NCI-H524 treated with DMSO at 0.1 percent for 48 hours (cell line): ENCODE measurements at places on chromosomes 3 and 15.
A peak's percentile ranks its signal among the peaks of the same experiment; 100 is the strongest.

DNA sequence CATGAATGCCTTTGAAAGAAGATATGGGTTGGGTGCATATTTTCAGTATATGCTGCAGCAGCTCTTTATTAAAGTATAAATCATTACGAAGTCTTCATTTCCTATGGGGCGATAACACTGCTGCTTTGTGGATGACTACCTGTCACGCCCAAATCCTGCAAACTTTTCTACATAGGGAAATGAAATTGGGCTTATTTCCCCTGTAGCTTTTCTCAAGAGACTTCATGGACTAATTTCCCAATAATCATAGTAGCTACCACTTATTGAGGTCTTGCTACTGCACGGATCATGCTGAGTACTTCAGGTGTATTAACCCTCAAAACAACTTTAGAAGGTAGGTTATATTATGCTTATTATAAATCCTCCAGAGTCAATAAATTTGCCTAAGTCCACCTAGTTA lies 8.0 kb downstream of the TGFBR2 start:
- no peak for DNase-seq

GRCh38 chr3:61947456-61947855 lies 386.1 kb downstream of the PTPRG start:
- no peak for DNase-seq

DNA sequence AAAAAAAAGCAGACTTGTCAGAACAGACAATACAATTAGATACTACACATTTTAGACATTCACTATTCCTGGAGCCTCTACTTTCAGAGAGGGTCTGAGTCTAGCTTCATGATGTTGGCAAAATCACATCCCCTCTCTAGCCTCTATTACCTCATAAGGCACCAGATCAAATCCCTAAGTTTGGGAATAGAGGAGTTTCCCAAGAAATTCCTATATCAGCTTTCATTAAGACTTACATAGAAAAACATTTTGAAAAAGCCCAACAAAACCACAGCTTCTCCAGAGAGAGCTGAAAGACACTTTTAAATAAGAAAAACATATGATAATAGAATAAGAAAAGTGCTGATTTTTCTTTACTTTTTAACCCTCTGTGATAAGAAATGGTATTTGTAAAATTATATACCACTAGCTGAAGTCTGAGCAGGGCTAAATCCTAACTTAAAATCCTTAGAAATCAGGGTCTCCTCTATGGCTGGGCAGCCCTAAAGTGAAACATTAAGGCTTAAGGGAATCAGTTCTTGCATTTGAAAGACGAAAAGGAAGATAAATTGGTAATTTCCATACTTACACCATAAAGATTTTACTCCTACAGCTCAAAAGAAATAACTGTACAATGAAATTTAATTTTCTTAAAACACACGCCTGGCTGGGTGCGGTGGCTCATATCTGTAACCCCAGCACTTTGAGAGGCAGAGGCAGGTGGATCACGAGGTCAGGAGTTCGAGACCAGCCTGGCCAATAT lies 4.3 kb downstream of the TBC1D2B start:
- no peak for DNase-seq

DNA sequence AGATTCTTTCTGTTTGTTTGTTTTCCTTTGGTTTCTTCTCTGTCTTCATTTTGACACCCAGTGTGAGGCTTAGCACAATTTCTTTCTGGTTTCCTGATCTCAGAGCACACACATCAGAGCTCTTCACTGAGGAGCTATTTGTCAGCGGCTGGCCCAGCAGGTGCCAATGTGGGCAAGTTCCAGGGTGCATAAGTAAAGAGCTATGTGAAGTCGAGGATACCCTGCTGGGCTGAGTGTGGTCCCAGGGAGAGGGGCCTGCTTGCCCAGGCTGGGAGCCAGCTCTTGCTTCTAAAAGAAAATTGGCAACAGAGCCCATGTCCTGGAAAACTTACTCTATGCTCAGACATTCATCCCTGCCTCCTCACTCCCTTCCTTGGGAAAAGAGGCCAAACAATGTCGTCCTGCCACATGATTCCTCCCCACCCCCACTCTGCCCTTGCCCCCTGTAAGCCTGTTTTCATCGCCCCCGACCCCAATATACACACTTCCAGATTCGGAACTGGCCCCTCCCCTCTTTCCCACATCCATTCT lies 101.2 kb downstream of the ST8SIA2 start:
- no peak for DNase-seq

DNA sequence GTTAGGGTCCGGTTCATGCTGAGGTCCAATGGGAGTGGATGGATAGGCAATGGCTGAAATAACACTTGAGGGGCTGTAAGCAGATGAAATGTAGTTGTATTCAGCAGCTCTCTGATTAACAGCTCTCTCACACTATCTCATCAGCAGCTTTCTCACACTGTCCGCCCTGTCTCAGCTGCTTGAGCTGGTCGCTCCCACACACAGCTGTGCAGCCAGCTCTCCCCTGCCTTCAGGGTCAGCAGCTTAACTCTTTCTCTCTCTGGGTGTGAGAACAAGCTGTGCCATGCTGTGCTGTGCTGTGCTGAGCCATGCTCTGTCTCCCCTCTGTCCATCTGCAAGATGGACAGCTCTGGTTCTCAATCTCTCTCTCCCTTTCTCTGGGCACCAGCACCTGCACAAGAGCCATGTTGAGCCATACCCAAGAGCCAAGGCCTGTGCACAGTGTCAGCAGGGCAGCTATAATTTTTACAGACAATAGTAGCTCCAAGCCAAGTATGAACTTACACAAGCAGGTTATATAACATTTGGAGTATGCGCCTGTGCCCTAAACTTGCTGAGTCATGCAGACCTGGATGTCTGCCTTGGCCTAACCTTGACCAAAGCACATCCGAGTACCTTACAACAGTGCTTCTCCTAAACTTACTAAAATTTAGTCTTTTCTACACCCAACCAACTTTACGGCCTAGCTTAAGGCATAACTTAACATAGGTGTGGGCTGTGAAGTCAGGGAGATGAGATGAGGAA lies 291.3 kb upstream of the TRIM42 start:
- DNase-seq = no peak

- DNase-seq = no peak
Measured at GRCh38 chr3:10142707-10143560, 1.4 kb downstream of the VHL start.

- no peak for DNase-seq
Measured at GRCh38 chr3:71226565-71227269, 356.8 kb downstream of the FOXP1 start.

GRCh38 chr3:10294030-10294586 lies 1.4 kb upstream of the GHRL start:
- no peak for DNase-seq

GRCh38 chr15:48547286-48547685 lies 98.2 kb downstream of the FBN1 start:
- no peak for DNase-seq

GRCh38 chr3:191721390-191721861 lies 260.5 kb downstream of the PYDC2 start:
- no peak for DNase-seq

GRCh38 chr3:155629056-155629455 lies 115.8 kb downstream of the PLCH1 start:
- DNase-seq = no peak

DNA sequence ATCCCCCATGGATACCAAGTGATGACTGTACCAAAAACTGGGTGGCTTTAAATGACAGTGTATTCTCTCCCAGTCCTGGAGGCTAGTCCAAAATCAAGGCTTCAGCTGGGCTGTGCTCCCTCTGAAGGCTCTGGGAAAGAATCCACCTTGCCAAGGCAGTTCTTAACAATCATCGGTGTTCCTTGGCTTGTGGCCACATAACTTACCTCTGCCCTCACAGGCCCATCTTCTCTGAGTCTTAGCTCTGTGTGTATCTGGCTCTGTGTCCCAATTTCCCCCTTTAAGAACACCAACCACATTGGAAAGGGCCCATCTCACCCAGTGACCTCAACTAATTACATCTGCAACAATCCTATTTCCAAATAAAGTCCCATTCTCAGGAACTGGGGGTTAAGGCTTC lies 503.0 kb upstream of the PROK2 start:
- no peak for DNase-seq

- no peak for DNase-seq
Measured at GRCh38 chr15:90400005-90400758, 12.1 kb downstream of the IQGAP1 start.

GRCh38 chr3:70264122-70264780 lies 48.2 kb downstream of the MDFIC2 start:
- DNase-seq = no peak

DNA sequence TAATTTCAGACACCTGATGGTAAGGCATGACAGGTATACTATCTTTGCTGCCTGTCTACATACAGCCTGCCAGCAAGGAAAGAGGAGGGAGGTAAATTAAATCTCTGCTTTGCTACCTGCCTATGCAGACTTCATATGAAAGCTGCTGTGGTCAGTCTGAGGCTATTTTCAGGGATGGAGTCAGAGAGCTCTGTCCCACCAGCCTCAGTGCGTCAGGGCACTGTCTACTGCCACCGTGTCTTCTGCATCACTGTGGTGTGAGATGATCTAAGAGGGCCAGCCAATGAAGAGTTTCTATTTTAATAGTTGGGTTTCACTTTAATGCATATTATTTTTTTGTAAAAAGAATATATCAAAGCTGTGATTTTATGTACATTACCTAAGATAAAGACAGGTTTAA lies 125.6 kb downstream of the CADPS start:
- no peak for DNase-seq

- DNase-seq = no peak
Measured at GRCh38 chr3:45773072-45773471, 23.3 kb downstream of the SLC6A20 start.

DNA sequence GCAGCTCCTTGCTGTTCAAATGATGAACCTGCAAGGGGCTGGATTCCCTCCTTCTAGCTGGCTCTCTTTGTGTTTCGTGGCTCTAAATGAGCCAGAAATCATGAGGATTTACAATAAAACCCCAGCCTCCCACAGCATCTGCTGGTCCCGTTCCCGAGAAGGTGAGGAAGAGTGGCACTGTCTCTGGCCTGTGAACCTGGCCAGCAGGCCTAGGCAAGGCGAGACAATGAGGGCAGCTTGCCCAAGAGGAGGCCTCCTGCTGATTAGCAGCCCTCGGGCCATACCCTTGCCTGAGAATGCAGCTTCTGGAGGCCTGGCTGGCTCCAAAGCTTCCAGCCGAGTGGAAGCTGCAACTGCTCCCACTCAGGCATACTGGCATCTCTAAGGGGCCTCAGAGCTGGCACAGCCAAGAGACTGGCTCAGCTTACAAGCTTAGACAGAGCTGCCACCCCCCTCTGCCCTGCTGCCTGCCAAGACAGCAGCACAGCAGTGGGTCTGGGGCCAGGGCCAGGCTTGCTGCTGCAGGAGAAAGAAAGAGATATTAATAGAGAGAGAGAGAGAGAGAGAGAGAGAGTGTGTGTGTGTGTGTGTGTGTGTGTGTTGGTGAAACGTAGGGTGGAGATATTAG lies 76.5 kb downstream of the HMG20A start:
- no peak for DNase-seq

DNA sequence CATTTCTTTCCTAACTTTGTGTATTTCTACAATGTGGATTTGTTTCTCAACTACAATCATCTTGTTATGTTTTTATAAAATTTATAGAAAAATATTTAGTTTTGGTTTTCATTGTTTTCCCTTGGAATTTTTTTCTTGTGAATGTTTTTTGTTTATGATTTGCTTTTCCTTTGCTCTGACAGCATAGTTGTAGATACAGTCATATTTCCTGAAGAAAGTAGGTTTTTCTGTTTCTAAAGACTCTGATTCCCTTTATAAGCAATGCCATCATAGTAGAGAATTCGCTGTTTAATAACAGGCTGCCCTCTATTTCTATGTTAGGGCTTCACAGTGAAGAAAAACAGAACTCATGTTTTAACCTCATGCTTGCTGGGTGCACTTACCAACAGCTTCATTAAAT lies 482.3 kb downstream of the ZBBX start:
- DNase-seq = no peak

GRCh38 chr3:192307631-192308030 lies 419.7 kb downstream of the FGF12 start:
- DNase-seq = no peak

- no peak for DNase-seq
Measured at GRCh38 chr3:182385356-182385755, 407.9 kb upstream of the ATP11B start.

- peak; percentile 66 for DNase-seq
Measured at GRCh38 chr3:32045091-32045915, 61.1 kb upstream of the GPD1L start.

DNA sequence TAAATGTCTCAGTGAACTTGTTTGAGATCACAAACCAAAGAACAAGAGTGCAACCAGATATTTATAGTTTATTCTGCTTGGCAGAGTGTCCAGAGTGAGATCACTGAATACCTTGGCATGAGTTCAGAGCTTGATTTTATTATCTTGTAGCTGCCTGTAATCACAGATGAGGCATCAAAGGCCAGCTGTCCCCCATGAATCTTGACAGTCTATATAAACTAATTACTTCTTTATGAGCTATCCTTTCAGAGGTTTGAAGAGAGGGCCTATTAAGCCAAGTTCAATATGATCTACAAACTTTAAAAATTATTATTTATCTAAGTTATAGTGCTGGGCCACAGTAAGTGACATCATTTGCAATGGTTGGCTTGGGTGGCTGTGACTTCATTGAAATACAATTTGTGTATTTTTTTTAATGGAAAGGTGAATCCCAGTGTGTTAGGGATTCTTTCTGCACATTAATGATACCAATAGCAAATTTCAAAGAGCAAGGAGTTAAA lies 251.5 kb downstream of the CLSTN2 start:
- peak; percentile 74 for DNase-seq

DNA sequence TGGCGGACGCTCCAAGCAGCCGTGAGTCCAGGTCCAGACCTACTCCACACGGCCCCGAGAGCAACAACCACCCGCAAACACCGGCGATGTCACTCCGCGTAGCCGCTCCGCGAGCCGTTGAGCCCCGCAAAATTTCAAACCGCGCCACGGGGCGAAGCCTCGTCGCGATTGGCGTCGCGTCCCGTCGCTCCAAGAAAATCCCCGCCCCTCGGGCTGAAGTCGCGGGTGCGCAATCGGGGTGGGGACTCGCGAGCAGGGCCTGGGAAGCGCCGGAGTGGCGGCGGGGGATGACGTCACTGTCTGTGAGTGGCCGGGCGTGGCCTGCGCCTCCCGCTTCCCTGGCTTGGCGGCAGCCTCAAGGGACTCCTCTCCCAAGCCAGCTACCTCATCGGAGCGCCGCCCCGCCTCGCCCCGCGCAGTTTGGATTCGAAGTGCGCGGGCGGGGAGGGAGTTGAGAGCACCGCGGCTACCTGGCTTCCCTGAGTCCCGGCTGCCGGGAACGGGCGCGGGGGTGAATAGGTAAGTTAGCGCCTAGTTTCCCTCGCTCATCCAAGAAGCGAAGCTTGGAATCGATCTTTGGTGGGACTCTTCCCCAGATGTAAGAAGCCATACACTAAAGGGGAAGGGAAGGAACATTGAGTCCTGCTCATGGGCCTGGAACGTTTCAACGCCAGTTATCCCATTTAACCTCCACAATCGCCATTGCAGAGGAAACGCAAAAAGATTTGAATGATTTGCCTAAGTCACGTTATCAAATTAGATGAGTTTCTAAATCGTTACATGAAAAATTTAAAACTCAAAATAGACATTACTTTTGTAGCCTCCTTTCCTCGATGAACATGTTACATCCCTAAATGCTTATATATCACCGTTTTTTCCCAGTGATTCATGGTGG lies at the start of gene PRC1:
Gene PRC1 (minus strand): TSS at position 119 of the 895 bp plus-strand sequence. CDS start 118 bp downstream, at position 1.
- peak; percentile 84 for DNase-seq
